ENCODE measurements at places on chromosomes 7 and 10.

DNA sequence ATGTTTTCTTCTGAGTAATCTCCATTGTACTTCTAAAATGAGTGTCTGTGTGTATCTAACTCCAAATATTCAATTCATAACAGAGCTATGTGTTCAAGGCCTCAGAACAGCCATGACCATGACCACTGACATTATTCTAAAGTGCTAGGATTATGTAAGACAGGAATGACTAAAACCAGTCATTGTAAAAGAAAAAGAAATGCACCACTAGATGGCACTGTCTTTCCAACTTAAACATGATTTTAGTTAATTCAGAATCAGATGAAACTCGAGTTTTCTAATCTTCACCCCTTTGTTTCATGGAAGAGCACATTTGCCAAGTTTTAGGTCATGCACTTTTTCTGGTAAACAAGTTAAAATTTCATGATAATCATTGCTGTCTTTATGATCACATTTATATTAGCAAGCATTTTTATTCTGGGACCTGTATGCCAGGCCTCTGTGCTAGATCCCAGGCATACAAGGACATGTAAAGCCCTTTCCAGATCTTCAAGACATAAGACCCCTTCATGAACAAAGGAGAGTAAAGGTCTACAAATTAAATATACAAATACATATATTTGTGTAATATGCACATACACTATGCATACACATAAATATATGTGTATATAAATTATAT, 26.1 kb upstream of the RSU1 start:
- peak; percentile 85 for DNase-seq

- DNase-seq: no peak
Observed at GRCh38 chr10:49113741-49114141, 1.6 kb downstream of the VSTM4 start.

GRCh38 chr10:88651101-88651551, 13.1 kb upstream of the LIPF start:
- peak; percentile 93 for DNase-seq

- peak; percentile 74 for DNase-seq
Observed at GRCh38 chr10:79405221-79405994, 40.0 kb downstream of the ZCCHC24 start.

- peak; percentile 77 for DNase-seq
Observed at GRCh38 chr10:29409241-29410054, 120.6 kb downstream of the LYZL1 start.

GRCh38 chr7:138935465-138936011, 45.7 kb downstream of the KIAA1549 start:
- DNase-seq: peak; percentile 69
